ENCODE measurements at places on chromosomes 12 and 14.
A peak's percentile ranks its signal among the peaks of the same experiment; 100 is the strongest.

DNA sequence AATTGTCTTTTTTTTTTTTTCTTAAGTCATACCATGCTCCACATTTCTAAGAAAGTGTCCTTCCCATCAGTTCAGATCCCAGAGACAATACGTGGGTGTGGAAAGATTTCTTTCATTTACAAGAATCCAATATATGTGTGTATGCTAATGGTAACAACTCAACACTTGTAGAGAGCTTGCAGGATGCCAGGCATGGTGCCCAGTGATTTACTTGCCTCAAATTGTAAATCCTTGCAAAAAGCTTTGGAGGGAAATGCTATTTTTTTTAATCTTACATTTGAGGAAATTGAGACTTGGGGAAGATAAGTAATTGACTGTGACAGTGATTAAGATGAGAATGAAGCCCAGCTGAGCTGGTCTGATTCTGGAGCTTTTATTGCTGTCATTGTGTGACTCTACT, 1264.6 kb upstream of the SEL1L start:
- no peak for DNase-seq

DNA sequence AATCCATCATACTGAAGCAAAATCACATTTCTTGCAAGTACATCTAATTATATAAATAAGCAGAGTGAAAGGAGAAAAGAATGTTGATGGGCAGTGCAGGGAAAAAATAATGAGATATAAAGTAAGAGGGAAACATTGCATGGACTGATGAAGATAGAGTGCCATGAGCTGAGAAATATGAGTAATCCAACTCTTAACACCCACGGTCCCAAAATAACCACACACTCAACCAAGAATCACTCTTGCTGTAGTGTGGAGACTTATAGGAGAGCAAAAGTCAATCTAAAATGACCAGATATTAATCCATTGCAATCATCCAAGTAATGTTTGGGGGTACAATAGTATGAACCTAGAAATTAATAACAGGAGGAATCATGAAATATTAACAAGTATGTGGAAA, 40.2 kb downstream of the MYF5 start:
- no peak for DNase-seq

DNA sequence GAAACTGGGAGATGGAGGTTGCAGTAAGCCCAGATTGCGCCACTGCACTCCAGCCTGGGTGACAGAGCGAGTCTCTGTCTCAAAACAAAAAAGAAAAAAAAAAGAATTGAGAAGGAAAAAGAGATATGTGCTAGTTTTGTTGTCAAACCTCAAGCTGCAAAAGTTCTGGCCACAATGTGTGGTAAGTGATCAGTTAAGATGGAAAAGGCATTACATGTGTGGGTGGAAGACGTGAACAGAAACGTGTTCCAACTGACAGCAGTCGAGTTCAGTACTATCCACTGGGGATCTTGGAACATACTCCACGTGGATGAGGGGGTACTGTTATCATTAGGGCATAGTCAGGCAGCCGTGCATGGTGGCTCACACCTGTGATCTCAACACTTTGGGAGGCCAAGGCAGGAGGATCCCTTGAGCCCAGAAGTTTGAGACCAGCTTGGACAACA, 17.3 kb downstream of the GPR68 start:
- DNase-seq: no peak

- peak; percentile 49 for DNase-seq
These were observed 76.6 kb upstream of the GZMB start for GRCh38 chr14:24710403-24711112.

- DNase-seq: peak; percentile 14
These were observed 8.1 kb downstream of the TXNRD1 start for GRCh38 chr12:104223712-104224111.

DNA sequence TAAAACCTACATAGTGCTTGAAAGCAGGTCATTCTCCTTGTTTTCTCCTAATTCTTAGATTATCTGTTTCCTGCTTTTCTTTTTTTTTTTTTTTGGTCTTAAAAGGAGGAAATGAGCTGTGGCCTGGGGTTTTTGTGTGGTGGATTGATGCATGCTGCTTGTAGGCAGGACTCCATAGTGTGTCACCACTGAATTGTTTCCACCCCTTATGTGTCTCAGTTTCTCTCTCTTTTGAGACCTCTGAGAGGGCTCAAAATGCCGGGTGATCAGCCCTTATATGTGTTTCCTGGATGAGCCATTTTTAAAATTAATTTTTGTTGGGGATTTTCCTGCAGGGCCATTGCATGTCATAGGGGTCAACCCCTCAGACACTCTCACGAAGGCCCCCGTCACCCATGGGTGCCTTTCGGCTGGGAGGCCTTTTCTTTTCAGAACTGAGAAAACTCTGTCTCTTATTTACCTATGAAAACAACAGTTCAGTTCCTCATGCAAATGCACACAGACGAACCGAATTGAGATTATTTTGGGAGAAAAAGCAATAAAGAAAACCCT, 32.0 kb upstream of the LRRK2 start:
- DNase-seq: peak; percentile 60

GRCh38 chr14:77752799-77753516, 8.0 kb downstream of the SNW1 start:
- no peak for DNase-seq

DNA sequence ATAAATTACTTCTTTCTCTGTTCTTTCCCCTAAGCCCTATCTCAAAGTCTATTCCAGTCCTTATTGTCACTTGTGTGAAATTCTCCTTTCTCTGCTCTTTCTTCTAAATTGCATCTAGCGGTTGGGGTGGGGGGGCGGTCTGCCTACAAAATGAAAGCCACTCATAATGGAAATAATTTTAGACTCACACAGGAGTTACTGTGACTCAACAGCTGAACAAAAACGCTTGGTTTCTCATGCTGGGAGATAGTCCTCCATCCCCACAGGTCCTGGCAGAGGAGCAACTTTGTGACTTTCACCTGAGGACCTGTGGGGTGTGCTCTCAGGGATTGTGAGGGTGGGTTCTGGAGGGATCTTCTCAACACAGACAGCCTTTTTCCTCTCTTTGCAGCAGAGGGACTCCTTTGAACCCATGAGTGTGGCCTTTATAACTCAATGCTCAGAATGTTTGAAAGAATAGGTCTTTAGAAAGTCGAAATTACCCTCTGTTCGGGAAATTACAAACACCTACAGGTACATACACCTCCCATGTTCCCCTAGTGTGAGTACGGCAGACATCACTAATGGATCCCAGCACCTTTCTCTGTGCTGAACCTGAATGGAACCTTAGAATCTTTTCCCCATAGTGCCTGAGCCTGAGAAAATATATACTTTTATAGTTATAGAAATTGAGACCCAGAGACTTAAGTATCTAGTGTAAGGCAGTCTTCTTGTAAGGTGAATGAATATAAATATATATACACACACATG, 109.7 kb downstream of the CHST11 start:
- DNase-seq: no peak

GRCh38 chr14:33464254-33464962, 486.5 kb downstream of the EGLN3 start:
- no peak for DNase-seq

- DNase-seq: no peak
These were observed 26.4 kb upstream of the BATF start for GRCh38 chr14:75495882-75496281.

GRCh38 chr14:106776395-106776983, 1250.1 kb downstream of the TMEM121 start:
- no peak for DNase-seq

- no peak for DNase-seq
These were observed 91.0 kb upstream of the MED13L start for GRCh38 chr12:116368196-116369194.

DNA sequence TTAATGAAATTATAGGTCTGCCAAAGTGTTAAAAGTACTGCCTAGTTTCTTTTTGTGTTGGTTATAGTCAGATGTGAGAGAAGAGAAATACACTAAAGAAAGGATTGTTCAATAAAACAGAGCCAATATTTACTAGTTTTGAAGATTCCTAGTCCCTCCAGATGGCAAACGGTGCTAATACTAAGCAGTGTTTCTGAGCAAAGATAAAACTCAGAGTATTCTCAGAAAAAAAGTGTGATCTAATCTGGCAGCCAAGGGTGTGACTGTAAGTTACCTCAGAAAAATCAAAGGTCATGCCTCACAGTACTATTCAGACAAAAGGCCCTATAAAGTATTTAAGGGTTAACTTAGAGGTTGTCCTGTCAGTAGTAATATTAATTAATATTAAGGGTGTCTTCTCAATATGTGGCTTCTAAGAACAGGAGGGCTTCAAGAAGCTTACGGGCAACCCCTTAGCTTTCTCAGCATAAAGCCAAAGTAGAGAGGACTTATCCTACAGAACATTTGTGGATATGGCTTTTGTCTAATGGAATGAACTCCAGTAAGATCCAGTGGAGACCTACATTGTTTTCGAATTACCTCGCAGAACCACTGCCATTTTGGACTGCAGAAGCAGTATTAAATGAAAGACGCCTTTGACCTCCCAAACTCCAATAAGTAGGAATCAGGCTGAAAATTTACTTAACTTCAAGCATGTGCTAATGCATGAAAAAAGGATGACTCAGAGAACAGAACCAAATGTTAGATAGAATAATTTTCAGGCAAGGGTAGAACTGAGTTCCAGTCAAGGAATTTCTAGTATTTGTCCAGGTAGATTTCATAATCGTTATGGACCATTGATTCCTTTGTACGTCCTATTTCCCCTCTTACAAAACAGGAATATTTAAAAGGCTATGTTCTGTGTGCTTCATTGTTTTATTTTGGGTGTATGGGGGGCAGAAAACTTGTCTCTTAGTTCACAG, 46.6 kb downstream of the USP15 start:
- DNase-seq: no peak

GRCh38 chr14:20998674-20999366, at the start of gene SLC39A2:
TSS of gene SLC39A2 (plus strand) at chr14:20999293. CDS start at chr14:20999447, 154 bp downstream.
- DNase-seq: no peak

DNA sequence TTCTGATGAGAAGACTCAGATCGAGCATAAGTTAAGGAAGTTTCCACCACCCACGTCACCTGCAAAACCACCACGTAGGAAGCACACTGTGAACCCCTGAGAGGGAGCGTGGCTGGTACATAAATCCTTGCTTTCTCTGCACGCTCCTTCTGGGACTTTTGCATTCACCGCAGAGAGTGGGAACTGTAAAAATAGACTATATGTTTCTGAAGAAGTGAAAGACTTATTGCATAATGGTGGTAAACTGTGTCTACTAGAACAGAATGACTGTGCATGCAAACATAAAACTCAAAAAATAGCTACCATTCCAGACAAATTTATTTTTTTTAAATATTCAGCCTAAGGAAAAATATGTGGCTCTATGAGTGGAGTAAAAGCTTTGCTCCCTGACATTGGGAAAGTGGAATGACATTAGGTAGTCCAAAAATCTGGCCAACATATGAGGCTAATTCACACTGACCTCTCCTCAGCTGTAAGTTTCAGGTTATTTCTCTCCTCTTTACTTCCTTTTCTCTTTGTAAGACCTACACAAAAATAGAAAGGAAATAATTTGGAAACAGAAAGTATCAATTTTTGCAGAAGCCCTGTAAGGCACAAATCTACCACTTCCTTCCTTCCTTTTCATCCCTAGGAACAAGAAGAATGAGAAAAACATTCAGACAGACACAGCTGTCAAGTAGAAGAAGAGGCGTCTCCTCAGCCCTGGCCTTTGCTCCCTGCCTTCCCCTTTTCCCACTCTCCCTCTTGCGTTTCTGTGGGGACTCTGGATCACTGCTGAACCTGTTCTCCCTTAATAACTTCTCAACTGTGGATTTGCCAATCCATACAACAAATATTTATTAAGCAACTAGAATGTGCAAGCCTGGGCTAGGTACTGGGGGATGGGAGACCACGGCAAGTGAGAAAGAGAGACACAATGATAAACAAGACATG, 264.3 kb upstream of the FOXN3 start:
- peak; percentile 92 for DNase-seq

GRCh38 chr14:31090883-31091764, 64.9 kb upstream of the STRN3 start:
- DNase-seq: peak; percentile 99

- DNase-seq: peak; percentile 40
These were observed 835 bp downstream of the VEZT start for GRCh38 chr12:95218150-95219133.

DNA sequence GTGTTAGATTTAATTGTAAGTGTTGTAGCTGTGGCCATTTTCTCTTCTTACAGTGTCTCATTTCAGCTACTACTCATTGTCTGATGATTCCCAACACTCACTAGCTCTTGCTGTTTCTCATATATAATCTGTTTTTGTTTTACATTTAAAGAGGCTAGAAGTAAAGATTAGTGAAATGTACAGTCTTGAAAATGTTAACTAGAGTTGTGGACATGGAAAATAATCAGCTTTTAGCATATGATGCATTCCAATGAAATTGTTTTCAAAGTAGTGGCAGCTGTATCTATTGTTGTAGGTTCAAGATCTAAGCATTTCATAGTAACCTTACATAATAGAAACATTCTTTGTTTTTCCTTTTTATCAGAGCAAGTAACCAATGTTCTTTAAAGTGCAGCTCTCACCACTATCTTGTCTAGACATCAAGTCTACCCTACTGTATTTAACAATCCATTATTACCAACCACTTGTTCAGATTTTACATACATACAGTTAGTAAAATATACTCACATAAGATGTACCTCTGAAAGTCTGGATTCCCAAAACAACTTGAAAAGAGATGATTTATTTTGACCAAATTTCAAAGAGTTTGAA, 76.9 kb downstream of the PPHLN1 start:
- no peak for DNase-seq

- DNase-seq: no peak
These were observed 759.6 kb upstream of the TMEM132C start for GRCh38 chr12:127507341-127507740.

GRCh38 chr12:93994721-93995120, 153.7 kb upstream of the PLXNC1 start:
- no peak for DNase-seq

DNA sequence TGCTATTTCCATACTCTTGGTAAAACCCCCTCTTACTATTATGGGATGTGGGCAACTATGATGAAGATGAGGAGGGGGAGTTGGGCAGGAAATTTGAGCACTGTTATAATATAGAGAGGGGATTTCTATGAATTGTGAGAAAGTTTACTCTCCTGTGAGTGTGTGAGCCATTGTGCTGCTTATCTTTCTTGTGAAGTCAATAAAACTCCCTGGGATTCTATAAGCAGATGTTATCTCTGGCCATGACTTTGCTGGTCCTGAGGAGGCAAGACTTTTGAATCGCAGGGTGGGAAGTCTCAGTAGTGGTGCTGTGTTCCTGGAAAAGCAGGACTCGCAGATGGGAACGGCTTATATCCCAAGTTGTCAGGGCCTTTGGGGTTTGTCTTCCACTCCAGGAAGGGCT, 62.2 kb downstream of the EMP1 start:
- DNase-seq: no peak

GRCh38 chr12:57161491-57161890, 14.1 kb upstream of the LRP1-AS start:
- no peak for DNase-seq

DNA sequence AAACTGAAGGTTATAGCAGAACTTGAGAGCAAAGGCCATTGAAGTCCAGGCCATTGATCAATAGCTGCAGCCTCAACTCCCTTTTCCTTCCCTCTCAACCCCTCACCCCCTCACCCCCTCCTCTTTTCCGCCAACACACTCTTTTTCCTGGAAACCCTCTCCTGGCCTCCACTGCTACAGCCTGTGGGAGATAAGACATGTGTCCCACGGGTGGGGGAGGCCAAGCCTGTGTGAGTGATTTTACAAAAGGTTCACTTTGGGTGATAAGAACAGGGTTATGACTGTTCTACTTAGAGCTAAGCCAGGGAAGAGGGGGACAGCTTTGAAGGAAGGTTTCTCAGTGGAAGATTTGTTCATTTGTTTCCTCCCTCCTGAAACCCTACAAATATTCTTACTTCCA, 9.2 kb upstream of the FGF23 start:
- no peak for DNase-seq

- no peak for DNase-seq
These were observed 217.6 kb upstream of the CNTN1 start for GRCh38 chr12:40474630-40475029.
